ENCODE measurements at places on chromosomes 7 and 10.

DNA sequence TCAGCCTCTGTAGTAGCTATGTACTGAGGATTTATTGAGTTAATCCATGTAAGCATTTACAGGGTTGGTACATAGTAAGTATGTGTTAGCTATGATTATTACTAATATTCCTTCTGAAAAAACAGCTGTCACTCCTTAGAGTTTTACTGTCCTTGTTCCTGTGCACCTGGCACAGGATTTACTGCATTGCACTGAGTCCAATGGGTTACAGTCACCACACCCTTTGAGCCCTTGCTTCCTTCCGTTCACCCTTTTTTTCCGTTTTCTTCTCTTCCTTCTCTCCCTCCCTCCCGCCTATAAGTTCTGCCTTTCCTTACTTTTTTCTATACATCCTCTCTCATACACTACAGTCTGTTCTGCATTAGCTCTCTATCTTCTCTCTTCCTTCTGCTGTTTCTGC lies 12.5 kb upstream of the CDK6 start:
- no peaks in the 10 kb centered on the region for H3K36me3 ChIP-seq
- H3K4me1 ChIP-seq: no peaks in the 10 kb centered on the region
- no peak for DNase-seq
- H3K27me3 ChIP-seq: no peaks in the 10 kb centered on the region
- H3K4me3 ChIP-seq: no peak overlapping the region

GRCh38 chr7:119572132-119572531 lies 700.8 kb upstream of the KCND2 start:
- H3K4me1 ChIP-seq: no peaks in the 10 kb centered on the region
- H3K27me3 ChIP-seq: no peaks in the 10 kb centered on the region
- no peak overlapping the region for H3K27ac ChIP-seq
- no peak for DNase-seq

GRCh38 chr10:4721999-4722753 lies 103.8 kb upstream of the AKR1E2 start:
- peaks cover 2% of the 10 kb centered on the region for H3K27me3 ChIP-seq
- no peak for DNase-seq
- no peaks in the 10 kb centered on the region for H3K36me3 ChIP-seq
- H3K4me3 ChIP-seq: no peak overlapping the region
- no peak overlapping the region for H3K27ac ChIP-seq
- H3K4me1 ChIP-seq: no peaks in the 10 kb centered on the region

DNA sequence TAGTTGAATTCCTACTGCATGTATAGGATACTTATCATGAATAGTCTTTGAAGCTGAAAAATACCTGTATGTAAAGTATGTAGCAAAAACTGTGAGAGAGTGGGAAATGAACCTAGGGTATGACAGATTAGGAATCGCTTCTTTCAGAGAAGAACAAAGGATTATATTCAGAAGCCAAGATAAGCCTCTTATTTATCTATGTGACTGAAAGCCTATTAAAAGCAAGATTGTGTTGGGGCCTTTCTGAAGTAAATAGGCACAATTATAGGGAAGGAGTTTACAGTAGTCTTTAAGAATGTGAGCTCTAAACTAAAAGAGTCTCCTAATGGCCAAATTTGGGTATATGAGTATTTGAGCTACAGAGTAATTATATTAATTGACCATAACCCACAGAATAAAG lies 102.1 kb downstream of the MTERF1 start:
- no peaks in the 10 kb centered on the region for H3K4me1 ChIP-seq
- no peaks in the 10 kb centered on the region for H3K36me3 ChIP-seq
- peaks cover 4% of the 10 kb centered on the region for H3K27me3 ChIP-seq
- no peak for DNase-seq

GRCh38 chr7:84199216-84199615 lies 4.6 kb upstream of the SEMA3A start:
- no peak overlapping the region for H3K4me3 ChIP-seq
- no peaks in the 10 kb centered on the region for H3K27me3 ChIP-seq
- peaks cover 3% of the 10 kb centered on the region for H3K4me1 ChIP-seq

GRCh38 chr10:119113751-119114732 lies 10.1 kb downstream of the DENND10 start:
- DNase-seq: no peak
- H3K4me1 ChIP-seq: no peaks in the 10 kb centered on the region
- no peaks in the 10 kb centered on the region for H3K27me3 ChIP-seq
- H3K36me3 ChIP-seq: peaks cover 37% of the 10 kb centered on the region
- no peak overlapping the region for H3K27ac ChIP-seq
- H3K4me3 ChIP-seq: no peak overlapping the region

GRCh38 chr10:74681917-74682627 lies 144.3 kb upstream of the KAT6B start:
- no peak overlapping the region for H3K27ac ChIP-seq
- H3K27me3 ChIP-seq: no peaks in the 10 kb centered on the region
- peaks cover 41% of the 10 kb centered on the region for H3K36me3 ChIP-seq
- peaks cover 28% of the 10 kb centered on the region for H3K4me1 ChIP-seq
- DNase-seq: no peak
- no peak overlapping the region for H3K4me3 ChIP-seq

- no peaks in the 10 kb centered on the region for H3K36me3 ChIP-seq
- DNase-seq: no peak
- H3K27ac ChIP-seq: no peak overlapping the region
- H3K4me1 ChIP-seq: no peaks in the 10 kb centered on the region
- H3K27me3 ChIP-seq: no peaks in the 10 kb centered on the region
Observed at GRCh38 chr7:147418966-147419365, 1171.6 kb upstream of the C7orf33 start.

DNA sequence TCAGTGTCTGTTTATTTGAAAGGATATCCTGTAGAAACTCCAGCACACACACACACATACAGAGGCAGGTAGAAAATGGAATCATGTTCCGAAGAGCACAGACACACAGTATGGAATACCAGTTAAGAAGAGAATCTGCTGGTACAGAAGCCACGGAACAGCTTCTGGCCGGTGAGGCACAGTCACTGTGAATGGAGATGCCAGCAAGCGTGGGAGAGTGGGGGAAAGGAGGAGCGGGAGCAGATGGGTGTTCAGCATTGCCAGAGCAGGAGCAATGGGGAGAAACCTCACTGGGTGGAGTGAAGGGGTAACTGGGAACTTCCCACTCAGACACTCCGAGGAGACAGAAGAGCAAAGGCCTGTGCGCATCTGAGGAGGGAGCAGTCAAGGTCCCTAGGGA lies 9.5 kb upstream of the IMPDH1 start:
- peaks cover 5% of the 10 kb centered on the region for H3K27me3 ChIP-seq
- H3K4me1 ChIP-seq: no peaks in the 10 kb centered on the region
- H3K36me3 ChIP-seq: no peaks in the 10 kb centered on the region
- no peak overlapping the region for H3K4me3 ChIP-seq
- DNase-seq: no peak
- no peak overlapping the region for H3K27ac ChIP-seq

DNA sequence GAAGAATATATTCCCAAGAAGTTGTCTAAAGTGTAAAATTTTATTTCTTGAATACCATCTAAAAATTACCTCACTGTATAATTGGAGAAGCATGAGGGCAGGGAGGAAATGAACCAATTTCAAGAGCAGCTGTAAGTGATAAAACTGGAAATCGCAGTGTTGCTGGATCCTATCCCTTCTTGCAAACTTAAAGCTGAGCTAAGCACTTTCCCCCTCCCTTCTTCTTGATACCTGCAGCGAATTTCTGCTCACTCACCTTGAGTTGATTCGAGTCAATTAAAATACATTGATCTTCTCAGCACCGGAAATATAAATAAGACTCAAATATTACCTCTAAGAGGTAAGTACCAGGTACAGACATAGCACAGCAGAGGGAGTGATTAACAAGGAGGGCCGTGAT lies 65.5 kb downstream of the ARMC3 start:
- no peaks in the 10 kb centered on the region for H3K36me3 ChIP-seq
- H3K27ac ChIP-seq: no peak overlapping the region
- no peak for DNase-seq
- H3K4me3 ChIP-seq: no peak overlapping the region

DNA sequence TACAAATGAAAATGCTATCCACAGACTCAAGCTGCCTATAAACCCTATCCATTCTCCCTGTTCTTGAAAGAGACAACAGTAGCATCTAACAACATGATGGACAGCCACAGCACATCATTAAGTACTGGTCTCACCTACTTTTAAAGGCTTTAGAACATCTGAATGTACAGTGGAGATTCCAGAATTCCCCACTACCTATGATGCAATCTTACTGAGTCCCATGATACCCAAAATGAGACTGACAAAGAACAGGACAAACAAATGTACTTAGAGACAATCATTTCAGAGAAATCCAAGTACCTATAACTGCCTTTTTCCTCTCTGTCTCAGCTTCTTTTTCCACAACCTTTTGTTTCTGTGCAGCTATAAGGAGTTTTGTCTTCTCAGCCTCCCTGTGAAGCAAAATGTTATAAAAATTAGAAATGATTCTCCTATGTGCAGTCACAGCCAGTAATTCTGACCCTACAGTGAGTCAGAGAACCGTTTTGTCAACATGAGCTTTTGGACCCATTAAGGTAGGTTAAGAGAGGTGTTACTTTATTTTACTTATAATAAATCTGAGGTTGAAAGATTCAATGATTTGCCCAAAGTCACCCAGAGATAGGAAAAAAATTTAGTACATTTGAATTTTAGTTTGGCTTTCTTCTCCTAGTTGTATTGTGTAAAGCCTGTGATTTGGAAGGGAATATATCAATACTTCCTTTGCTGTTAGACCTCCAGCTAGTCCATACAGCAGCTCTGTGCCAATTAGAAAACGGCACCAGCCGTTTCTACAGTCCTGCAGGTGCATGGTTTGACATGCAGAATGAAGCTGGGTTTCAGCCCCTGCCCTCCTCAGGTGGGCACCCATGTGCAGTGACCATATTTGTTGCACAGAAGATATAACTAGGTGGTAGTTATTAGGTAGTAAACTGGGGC lies 21.9 kb downstream of the ERLIN1 start:
- H3K27me3 ChIP-seq: no peaks in the 10 kb centered on the region
- peaks cover 11% of the 10 kb centered on the region for H3K4me1 ChIP-seq
- no peak overlapping the region for H3K4me3 ChIP-seq
- no peak overlapping the region for H3K27ac ChIP-seq
- DNase-seq: no peak
